ENCODE measurements at places on chromosomes 3 and 15.

DNA sequence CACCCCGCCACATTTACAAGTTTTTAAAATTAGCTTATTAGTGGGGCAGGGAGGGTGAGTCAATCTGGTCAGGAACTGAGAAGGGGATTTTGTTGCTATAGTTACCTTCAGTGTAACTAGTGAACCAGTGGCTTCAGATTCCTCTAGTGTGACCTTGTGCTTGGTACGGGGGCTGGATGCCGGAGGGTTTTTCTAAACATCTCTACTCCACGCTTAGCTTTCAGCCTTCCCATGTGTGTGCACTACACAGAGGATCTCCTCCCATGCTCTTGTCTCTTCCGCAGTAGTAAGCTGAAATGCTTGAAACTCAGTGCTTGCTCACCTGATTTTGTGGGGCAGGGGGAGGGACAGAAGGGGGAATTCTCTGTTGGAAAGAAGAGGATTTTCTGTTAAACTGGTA is 67.9 kb upstream of the AKAP13 start:
- DNase-seq = no peak

DNA sequence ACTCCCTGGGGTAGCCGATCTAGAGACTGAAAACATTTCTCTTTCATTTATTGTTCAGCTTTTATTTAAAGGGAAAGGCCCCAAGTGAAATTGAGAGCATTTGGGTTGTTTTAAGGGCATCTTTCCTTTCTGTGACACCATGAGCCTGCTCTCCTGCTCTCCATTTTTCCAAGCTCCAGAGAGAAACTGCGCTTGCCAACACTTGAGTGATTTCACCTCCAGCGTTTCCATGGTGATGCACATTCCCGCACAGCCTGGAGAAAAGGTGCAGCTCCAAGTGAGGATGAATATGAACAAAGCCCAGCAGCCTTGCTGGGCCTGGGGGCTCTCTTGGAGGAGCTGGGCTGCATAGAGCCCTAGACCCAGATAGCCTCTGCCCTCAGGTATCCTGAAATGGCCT is 159.2 kb upstream of the PPP2R3A start:
- DNase-seq = peak; percentile 49

DNA sequence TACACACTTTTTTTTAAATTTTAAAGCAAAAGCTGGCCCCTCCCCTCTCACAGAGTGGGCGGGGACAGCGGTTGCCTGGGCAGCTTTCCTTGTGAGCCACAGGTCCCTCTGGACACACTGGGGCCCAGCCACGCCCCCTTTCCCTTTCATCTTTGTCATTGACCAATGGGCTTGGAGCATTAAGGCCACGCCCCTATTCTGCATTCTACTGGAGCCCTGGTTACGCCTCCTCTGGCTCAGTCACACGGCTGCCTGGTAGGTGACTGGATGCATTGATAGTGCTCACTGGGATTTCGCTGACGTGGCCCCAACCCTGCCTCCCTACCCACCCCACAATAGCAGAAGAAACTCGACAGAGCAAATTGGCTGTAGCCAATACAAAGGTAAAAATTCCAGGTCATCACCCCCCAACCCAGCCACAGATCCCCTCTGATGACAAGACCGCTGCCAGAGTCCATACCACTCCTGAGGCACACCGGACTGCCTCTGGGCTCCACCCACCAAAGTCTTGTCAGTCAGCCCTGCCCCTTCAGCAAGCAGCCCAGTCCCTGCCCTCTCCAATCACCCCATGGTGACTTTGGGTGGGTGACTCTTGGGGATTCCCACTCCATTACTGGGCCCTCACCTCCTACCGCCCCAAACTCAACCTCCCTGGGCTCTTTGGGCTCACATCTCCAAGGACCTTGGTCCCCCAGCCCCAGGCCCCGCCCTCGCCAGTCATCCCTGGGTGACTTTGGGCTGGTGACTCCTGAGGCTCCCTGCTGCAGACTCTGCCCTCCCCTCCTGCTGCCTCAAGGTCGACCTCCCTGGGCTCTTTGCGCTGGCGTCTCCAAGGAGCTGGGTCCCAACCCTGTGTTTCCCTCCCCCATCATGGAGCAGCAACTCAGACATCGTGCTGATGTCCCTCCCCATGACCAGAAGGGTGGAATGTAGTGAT is 112.2 kb upstream of the FAN1 start:
- DNase-seq = no peak

GRCh38 chr15:47715856-47716445 is 1.4 kb upstream of the SEMA6D start:
- DNase-seq = peak; percentile 68

GRCh38 chr3:157248590-157249422 is 88.9 kb upstream of the CCNL1 start:
- DNase-seq = peak; percentile 39

- no peak for DNase-seq
Measured at GRCh38 chr3:99637016-99637367, 1.4 kb upstream of the COL8A1 start.

- DNase-seq = no peak
Measured at GRCh38 chr3:183307749-183308148, 54.7 kb downstream of the B3GNT5 start.

- DNase-seq = no peak
Measured at GRCh38 chr15:74335396-74335795, 32.0 kb downstream of the CYP11A1 start.

GRCh38 chr3:78035131-78035641 is 995.3 kb downstream of the ROBO2 start:
- DNase-seq = peak; percentile 19

- DNase-seq = peak; percentile 36
Measured at GRCh38 chr3:55521738-55522421, 34.8 kb upstream of the WNT5A start.

GRCh38 chr3:7201784-7202183 is 340.9 kb downstream of the GRM7 start:
- no peak for DNase-seq

DNA sequence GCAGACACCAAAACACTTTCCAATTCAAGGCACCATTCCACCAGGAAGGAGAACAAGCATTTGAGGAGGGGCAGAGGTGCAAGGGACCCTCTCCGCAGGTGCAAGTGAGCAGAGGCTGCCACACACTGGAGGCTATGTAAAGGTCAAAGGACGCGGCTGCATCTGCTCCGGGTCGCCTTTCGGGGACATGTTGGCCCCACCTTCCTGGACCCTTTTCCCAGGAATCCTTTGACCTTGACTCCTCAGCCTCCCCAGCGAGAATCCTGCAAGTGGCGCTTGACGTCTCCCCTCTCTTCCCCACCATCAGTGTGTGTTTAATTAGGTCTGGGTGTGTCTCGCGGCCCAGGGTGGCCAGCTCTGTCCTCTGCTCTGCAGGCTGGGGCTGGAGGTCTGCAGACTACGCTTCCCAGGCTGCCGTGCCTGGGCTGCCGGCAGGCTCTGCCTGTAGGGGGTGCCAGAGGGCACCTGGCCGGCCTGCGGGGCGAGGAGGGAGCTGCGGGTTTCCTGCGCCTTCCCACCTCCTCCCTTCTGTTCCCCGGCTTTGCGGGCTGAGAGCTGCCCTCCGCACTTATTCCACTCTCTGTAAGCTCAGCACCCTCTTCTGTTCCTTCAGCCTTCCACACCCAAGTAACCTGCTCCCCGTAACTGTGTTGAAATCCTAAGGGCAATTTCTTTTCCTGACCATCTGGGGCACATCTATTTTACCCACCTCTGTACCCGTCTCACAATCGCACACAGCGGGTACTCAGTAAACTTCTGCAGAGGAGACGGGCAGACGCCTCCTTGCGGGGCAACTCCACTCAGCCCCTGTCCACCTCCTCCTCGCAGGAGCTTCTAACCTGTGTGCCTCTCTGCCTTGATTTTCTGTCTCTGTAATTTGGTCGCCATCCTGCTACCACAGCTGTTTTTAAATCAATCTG is 129.8 kb downstream of the NSMCE3 start:
- DNase-seq = peak; percentile 67

GRCh38 chr15:85453144-85453872 is 72.9 kb downstream of the AKAP13 start:
- DNase-seq = no peak

- no peak for DNase-seq
Measured at GRCh38 chr15:82838096-82838735, 28.8 kb downstream of the WHAMM start.

- DNase-seq = no peak
Measured at GRCh38 chr3:37124435-37124834, 49.9 kb downstream of the LRRFIP2 start.

DNA sequence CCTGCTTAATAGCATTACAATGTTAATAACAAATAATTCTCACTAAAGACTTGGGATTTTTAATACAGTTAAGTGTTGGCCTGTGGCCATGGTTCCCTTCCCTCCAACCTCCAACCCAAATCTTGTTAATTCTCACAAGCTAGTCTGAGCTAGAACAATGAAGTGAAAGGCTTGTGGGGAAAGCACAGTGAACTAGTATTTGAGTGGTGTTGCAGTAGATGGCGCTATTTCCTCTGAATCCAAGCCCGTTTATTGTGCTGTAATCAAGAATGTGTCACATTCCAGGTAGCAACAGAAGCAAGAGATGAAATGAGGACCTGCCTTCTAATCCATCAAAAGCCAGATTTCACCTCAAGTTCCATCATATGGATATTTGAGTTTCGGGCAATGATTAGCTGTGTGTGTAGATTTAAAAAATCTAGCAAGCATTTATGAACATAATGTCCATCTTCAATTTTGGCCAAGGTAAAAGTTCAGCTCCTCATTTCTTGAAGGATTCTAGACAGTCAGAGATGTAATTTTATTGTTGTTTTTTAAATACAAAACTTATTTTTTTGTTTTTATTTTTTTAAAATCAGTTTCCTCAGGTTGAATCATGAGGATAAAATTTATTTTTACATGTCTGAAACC is 160.7 kb downstream of the SQOR start:
- peak; percentile 51 for DNase-seq

GRCh38 chr3:122668930-122669730 is 11.5 kb upstream of the PARP14 start:
- DNase-seq = no peak

GRCh38 chr3:156433138-156433537 is 121.8 kb downstream of the SSR3 start:
- DNase-seq = no peak

DNA sequence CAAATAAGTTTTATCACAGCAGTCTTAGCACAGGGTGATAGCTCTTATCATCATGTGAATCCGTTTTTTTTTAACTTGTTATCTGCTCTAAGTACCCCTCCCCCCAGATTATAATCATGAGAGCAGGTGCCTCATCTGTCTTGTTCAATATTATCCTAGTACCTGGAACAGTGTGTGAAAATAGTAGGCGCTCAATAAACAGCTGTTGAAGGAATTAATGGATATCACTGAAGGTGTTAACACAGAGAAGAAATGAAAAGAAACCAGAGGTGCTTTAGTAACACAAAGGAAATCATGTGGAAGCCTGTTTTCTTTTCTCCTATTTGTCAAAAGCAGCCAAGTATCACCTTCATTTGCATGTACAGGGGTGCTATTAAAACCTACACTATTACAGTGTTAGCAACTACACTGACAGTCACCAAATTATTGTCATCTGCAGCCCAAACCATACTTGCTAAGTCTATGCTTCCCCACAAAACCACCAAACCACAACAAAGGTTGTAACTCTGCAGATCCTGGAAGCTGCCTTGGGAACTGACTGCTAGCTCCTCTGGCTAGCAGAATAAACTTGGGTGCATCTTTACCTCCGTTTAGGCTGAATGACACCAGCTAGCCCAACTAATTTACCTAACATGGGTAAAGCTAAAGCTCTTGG is 2.9 kb downstream of the XPC start:
- no peak for DNase-seq

DNA sequence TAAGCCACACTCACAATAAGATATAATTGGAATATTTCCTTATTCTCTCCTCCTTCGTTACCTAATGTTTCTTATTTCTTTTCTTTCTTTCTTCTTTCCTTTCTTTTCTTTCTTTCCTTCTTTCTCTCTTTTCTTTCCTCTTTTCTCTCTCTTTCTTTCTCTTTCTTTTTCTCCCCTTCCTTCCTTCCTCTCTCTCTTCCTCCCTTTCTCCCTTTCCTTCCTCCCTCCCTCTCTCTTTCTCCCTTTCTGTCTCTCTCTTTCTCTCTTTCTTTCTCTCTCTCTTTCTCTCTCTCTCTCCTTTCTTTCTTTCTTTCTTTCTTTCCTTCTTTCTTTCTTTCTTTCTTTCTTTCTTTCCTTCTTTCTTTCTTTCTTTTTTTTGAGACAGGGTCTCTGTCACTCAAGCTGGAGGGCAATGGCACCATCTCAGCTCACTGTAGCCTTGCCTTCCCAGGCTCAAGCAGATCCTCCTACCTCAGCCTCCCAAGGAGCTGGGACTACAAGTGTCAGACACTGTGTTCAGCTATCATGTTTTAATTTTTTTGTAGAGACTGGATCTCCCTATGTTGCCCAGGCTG is 19.3 kb upstream of the PIAS1 start:
- DNase-seq = no peak

GRCh38 chr15:65881766-65882434 is 12.6 kb downstream of the RAB11A start:
- DNase-seq = no peak

GRCh38 chr3:32082721-32083120 is 23.7 kb upstream of the GPD1L start:
- no peak for DNase-seq

- no peak for DNase-seq
Measured at GRCh38 chr15:51536965-51537574, 85.5 kb downstream of the DMXL2 start.

GRCh38 chr3:14404186-14404585 is 1.8 kb downstream of the SLC6A6 start:
- DNase-seq = no peak

GRCh38 chr3:112498914-112499711 is at the start of gene BTLA:
Gene BTLA (minus strand): TSS chr3:112499472. CDS start chr3:112499358, 114 bp downstream.
- DNase-seq = no peak

GRCh38 chr3:11371747-11372146 is 99.5 kb downstream of the ATG7 start:
- DNase-seq = peak; percentile 46

Data from right hindlimb (tissue), 1 donor.